Renal pelvis (tissue), 12 donors: ENCODE measurements at places on chromosomes 5 and 9. TPM values are rescaled to one million over a fixed set of nuclear protein-coding genes. Genes with fewer than 3 reads are reported as not detected.

The MZB1 gene
- polyA plus RNA-seq = 0.73 TPM

- peak; percentile 65 for DNase-seq
Measured at GRCh38 chr5:151924564-151925301, at the start of gene GLRA1. GLRA1 (minus strand) TSS chr5:151924851; CDS start chr5:151924549, 302 bp downstream.

GRCh38 chr9:21933281-21933680 lies 60.9 kb downstream of the CDKN2A start:
- no peak for DNase-seq

DNA sequence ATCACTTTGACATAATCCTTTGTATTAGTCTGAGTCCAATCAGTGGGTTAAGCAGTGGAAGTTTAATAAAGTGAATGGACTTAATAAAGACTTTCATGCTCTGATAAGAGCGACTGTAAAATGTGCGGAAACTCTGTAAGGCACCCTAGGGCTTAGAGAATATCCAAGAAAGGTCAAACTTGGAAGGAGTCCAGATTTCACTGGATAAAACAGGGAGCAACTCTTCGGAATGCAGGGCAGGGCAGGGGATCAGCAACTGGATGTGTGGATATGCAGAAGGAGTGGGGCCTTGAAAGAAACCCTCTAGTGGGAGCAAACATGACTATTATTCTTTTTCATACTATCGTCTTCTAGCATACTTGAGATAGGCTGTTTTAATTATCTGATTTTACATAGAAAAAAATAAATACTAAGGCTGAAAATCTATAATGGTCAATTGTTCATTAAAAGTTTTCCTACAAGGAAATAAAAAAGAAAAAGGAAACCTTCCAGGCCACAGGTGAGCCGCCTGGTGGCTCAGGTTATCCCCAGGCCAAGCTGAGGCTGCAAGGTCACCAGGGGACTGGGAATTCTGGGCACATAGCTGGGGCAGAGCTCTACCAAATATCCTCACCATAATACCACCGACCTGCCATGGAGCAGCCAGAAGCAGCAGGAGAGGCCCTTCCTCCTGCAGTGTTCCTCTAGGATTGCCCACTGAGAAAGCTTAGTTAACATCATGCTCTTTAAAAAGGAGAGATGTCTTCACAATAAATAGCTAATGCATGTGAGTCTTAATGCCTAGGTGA lies 46.3 kb upstream of the CCDC112 start:
- no peak for DNase-seq
